ENCODE measurements at places on chromosomes 5 and 9. TPM values are rescaled to one million over a fixed set of nuclear protein-coding genes. Genes with fewer than 3 reads are reported as not detected.

PDLIM4 gene
- not detected for total RNA-seq

STARD4 gene
- 10.2 TPM for total RNA-seq

GPRIN1 gene
- 0.64 TPM for total RNA-seq

KLHL3 gene
- 26.5 TPM for total RNA-seq

PDE6A gene
- not detected for total RNA-seq

CTNND2 gene
- total RNA-seq, result 0.22 TPM

ACSL6 gene
- total RNA-seq, result 23.7 TPM

IL13 gene
- total RNA-seq, result 0.38 TPM

PIP5KL1 gene
- total RNA-seq, result 2.6 TPM

ZNF608 gene
- total RNA-seq, result 0.49 TPM

NMUR2 gene
- total RNA-seq, result not detected

NUTM2F gene
- total RNA-seq, result not detected

CDO1 gene
- 0.82 TPM for total RNA-seq

GFI1B gene
- total RNA-seq, result 0.67 TPM

CERT1 gene
- 38.9 TPM for total RNA-seq

SMU1 gene
- total RNA-seq, result 25.2 TPM

UBE2D2 gene
- total RNA-seq, result 166 TPM

SPATA31D4 gene
- not detected for total RNA-seq

CMYA5 gene
- total RNA-seq, result 0.41 TPM

ZNF462 gene
- 5.3 TPM for total RNA-seq

RGS3 gene
- 17.4 TPM for total RNA-seq

CCDC183 gene
- total RNA-seq, result 2.3 TPM

CER1 gene
- not detected for total RNA-seq

AK1 gene
- 40.5 TPM for total RNA-seq

HAPLN1 gene
- not detected for total RNA-seq

CSNK1A1 gene
- total RNA-seq, result 183 TPM

HTR1A gene
- not detected for total RNA-seq
